ENCODE measurements at places on chromosomes 2 and 18. TPM values are rescaled to one million over a fixed set of nuclear protein-coding genes. Genes with fewer than 3 reads are reported as not detected.

- no peak for DNase-seq
These were observed 53.8 kb upstream of the TMEM163 start for GRCh38 chr2:134772493-134773169.

DNA sequence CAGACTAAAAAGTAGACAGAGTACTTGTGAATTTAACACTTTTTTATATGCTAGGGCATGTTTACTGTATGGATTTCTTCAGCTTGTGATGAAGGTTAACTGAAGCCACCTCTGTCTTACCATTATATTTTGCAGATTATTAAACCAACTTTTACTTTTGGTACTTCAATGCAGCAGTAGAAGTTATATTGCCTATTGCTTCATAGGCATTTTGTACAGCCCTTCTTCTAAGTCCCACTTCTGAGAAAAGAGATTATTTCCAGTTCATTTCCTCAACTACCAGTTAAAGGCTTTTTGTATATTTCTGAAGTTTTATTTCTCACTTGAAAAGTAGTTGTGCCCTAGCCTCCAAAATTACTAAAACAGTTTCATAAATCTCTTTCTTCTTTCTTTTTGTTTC, 256.4 kb upstream of the FBXO11 start:
- no peak for DNase-seq

- DNase-seq, result no peak
These were observed 184.2 kb upstream of the KLHL29 start for GRCh38 chr2:23200787-23201114.

GRCh38 chr2:190575263-190575662, 40.7 kb upstream of the NEMP2 start:
- no peak for DNase-seq

DNA sequence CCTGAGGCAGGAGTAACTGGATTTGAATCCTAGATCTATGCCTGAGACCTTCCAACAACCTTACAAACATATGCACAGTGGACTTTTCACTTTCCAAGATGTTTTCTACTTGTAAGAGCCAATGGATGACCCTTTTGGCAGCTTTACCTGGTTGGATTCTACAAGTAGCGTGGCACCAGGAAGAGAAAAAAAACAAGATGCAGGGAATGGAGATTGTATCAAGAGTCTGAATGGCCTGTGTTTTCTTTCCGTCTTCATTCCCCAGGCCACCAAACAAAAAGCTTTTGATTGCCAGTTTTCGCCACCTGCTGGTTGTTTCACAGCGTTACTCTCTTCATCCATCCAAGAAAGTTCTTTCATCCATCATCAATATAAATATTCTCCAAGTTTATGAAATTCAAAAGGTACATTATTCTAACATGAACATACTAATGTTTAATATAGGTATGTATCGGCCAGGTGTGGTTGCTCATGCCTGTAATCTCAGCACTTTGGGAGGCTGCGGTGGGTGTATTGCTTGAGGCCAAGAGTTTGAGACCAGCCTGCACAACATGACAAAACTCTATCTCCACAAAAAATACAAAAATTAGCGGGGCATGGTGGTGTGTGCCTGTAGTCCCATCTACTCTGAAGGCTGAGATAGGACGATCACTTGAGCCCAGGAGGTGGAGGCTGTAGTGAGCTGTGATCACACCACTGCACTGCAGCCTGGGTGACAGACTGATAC, 3.5 kb upstream of the BCL2 start:
- peak; percentile 73 for DNase-seq

DNA sequence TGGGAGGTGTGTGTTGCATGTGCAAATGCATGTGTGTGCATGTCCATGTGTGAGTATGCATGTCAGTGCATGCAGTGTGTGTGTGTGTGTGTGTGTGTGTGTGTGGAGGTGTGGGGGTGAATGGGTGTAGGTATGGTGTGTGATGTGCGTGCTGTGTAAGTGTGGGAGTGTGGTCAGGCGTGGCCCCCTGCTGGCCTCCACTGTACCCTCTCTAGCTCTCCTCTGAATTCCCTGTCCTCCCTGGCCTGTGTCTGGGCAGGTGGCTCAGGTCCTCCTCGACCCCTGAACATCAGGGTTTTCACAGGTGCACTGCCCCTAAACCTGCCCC, 230.2 kb downstream of the CELF4 start:
- no peak for DNase-seq

DNA sequence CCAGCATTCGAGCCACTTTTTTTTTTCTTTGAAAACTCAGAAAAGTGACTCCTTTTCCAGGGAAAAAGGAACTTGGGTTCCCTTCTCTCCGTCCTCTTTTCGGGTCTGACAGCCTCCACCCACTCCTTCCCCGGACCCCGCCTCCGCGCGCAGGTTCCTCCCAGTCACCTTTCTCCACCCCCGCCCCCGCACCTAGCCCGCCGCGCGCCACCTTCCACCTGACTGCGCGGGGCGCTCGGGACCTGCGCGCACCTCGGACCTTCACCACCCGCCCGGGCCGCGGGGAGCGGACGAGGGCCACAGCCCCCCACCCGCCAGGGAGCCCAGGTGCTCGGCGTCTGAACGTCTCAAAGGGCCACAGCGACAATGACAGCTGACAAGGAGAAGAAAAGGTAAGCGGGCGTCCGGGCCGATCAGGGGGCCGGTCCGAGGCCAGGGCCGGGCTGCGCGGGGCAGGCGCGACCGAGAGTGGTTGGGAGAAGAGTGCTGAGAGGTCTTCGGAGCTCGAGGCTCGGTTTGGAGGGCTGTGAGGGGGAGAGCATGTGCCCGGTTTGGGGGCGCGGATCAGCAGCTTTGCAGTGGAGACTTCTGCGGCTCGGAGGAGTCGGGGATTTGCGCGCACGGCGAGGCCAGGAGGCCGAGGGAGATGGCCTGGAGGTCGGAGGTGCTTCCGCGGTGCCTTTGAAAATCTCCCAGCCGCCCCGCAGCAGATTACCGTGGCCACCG, 502 bp downstream of the EPAS1 start:
- peak; percentile 64 for DNase-seq

- no peak for DNase-seq
These were observed 39.1 kb downstream of the STK17B start for GRCh38 chr2:196131949-196132925.

DNA sequence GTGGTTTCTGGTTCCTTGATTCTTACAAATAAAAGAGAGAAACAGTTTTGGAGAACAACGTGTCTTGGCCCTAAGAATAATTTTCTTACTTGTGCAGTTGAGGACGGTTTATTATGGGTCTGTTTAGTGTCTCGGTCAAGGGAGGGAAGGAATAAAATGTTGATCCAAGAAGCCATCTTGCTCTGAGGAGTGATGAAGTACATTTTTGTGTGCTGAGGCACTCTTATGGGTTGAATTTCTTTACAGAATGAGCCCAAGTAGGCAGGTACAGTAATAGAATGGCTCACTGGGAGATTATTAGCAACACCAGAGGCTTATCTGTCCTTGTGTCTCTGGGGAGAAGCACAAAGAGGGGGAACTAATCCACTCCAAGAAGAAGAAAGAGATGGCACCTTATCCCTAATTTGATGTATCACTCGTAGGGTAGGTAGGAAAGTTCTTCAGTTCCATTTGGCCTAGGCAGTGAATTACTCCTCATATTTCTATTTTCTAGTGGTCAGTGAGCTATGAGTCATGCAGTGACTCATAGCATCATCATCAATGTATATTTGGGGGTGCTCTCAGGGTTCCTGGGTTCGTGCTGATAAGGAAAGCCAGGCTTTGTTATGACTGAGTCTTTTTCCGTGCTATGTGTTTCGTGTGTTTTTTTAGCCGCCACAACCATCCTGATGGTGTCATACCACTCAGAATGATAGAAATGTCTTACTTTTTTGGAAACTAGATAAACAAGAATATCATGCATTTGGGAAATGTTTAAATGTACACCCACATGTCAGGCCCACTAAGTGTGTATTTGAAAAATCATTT, 250.1 kb upstream of the CTAGE1 start:
- DNase-seq, result no peak

OTX1 gene
- not detected for total RNA-seq

TMEM17 gene
- 0.35 TPM for total RNA-seq

MAP3K19 gene
- not detected for total RNA-seq

PFN4 gene
- 0.35 TPM for total RNA-seq

SPP2 gene
- not detected for total RNA-seq

RNF152 gene
- total RNA-seq, result 0.38 TPM

CTNNA2 gene
- not detected for total RNA-seq

HEATR5B gene
- 18.2 TPM for total RNA-seq

PNPT1 gene
- total RNA-seq, result 74.9 TPM

All from CD8-positive, alpha-beta memory T cell (primary cell).